ENCODE measurements at places on chromosomes 5 and 9.
A peak's percentile ranks its signal among the peaks of the same experiment; 100 is the strongest.

DNA sequence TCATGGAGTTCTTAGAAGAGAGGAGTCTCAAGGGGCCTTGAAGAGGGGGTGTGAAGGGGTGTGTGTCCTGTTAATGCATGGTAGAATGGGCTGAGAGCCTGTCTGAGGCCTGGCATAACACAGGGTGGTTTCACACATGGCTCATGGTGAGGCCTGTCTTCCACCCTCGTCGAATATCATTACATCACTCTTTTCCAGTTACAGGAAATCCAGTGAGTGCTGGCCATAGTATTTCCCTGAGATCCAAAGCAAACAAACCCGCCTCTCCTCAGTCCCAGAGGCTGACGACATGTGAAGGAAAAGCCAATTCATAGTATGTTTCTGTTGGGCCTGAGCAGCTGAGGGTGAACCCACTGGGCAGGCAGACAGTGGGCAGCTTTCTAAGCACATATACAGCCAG is 159.4 kb upstream of the NR3C1 start:
- no peak for DNase-seq

- peak; percentile 99 for DNase-seq
Measured at GRCh38 chr5:139439013-139439903, at the start of gene DNAJC18. Gene DNAJC18 (minus strand): TSS chr5:139439525. CDS start chr5:139439445, 80 bp downstream.

DNA sequence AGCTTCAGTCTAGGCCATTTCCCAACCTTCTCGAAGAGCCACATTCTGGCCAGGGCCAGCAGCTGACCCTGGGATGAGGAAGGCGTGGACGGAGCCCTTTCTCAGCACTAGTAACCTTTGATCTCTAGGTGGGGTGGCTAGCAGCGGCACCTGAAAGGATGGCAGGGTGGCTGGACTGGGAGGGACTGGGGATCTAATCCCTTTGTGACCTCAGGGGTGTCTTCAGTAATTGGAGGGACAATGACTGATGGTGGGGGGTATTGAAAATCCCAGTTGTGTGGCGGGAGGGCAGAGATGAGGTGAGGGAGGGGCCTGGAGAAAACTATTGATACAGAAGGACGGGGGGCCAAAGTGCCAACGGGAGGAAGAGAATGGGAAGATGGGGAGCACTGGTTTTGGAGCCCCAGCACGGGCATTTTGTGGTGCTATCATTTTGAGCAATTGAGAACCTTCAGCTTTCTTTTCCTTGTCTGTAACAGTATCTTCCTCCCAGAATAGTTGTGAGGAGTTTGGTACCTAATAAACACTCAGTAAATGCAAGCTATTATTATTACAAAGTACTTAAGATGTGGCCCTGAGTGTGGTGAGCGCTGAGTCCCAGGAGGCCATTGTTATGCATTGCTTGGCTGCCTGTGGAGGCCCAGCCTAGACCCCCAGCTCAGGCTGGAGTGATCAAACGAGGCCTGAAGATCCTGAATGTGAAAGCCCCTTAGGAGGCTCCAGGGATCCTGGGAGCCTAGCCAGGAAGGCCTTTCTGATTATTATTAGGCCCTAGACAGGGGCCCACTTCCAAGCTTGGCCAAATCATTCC is 37.3 kb upstream of the UBE2D2 start:
- no peak for DNase-seq

- DNase-seq: no peak
Measured at GRCh38 chr9:136538599-136539426, 7.0 kb downstream of the NOTCH1 start.

GRCh38 chr5:109916481-109917153 is 226.9 kb downstream of the MAN2A1 start:
- no peak for DNase-seq

DNA sequence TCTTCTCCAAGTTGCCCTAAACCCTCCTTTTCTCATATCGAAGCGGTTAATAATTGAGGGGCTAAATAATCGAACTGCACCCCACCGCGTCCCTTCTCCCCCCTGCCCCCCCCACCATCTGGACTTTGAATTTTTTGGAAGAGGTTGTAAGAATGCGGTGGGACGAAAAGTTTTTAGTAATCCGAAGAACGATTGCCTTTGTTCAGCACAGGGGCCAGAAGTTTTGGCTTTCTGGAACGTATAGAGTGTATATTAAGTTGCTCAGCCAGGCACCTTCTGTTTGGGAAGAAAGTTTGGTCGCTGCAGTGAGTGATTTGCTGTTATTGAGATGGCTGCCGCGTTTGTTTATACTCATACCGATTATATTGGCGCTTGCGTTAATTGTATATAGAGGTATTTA is 518 bp downstream of the ERBIN start:
- no peak for DNase-seq

GRCh38 chr5:141992349-141992963 is 20.4 kb downstream of the GNPDA1 start:
- DNase-seq: peak; percentile 58

DNA sequence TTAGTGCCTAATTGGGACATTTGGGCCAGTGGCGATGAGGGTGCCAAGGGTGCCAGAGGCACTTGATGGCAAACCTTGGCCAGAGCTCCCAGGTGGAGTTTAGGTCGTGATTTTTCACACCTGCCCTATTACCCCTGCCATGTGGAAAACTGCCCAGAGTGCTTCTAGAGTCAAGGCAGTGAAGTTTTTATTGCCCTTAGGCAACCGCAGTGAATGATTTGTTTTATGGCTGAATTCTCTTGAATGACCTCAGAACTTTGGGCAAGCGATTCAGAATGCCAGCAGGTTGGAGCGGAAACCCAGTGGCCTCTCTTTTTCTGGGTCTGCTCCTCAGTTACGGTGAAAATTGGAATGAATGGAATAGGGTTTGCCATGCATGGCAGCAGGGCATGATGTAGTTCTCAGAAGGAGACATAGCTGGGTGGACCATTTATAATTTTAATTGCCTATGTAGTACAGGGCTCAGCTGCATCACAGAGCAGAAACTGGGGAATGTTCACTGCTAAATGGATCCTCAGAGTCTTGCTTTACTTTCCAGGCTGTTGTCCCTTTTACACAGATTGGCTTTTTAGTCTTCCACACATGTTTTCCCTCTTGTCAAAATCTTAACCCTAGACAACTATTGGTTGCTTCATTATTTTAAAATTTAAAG is 820.0 kb upstream of the SEMA6A start:
- no peak for DNase-seq

GRCh38 chr9:91071184-91071990 is 269.8 kb downstream of the SYK start:
- DNase-seq: no peak

DNA sequence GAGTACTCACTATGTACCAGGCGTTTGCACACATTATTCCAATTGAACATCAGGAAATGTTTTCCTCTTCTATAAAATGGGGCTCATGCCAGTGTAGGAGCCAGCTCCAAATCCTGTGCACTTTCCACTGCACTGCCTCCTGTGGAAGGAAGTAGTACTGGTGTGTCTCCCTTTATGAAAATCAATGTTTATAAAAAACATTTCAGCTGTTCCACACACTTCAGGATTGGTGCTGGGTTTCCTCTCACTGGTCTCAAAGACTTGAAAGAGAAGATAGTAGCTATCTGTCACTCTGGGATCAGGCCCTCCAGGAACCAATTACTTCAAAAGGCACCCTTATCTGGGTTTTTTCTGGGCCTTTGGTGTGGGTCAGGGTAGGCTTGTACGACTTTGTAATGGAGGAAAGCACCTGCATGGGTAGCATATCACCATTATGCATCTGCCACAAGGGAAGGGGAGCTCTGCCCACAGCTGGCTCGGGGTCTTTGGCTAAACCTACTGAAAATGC is 32.5 kb downstream of the RAB14 start:
- no peak for DNase-seq

GRCh38 chr9:18616976-18617375 is 143.0 kb downstream of the ADAMTSL1 start:
- no peak for DNase-seq

GRCh38 chr9:124513376-124513994 is 6.3 kb upstream of the NR5A1 start:
- no peak for DNase-seq

DNA sequence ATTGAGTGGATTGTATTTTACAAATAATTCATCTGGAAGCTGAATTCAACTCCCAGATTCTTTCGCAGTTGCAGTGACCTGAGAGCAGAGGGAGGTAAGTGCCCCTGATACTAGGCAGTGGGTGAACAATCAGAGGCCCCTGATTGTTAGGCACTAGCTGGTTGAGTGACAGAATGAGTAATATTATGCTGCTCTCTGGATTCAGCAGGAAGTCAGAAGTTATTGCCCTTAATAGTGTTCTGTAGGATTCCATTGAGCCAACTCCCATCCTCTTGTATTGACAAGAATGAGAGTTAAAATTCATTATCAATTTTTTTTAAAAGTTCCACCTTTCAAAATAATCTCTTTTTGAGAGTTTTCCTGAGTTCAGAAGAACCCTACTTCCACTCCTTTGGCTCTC is 301.2 kb downstream of the DTWD2 start:
- DNase-seq: no peak

DNA sequence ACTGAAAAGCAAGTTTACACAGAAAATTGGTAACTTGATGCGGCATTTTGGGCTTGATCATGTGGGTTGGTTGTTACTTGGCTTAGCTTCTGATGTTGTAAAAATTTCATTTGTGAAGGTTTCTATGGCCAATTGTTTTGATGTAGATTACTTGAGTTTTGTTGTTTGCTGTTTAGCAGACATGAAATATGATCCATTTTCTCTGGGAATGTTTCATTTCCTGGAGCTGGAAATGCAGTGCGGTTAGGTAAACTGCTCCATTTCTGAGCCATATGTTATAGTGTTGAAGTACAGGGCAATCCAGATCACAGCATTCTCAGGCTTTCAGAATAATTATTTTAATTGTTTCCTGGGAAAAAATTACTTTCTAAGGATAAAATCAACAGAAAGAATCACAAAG is 396.9 kb downstream of the ENC1 start:
- no peak for DNase-seq

DNA sequence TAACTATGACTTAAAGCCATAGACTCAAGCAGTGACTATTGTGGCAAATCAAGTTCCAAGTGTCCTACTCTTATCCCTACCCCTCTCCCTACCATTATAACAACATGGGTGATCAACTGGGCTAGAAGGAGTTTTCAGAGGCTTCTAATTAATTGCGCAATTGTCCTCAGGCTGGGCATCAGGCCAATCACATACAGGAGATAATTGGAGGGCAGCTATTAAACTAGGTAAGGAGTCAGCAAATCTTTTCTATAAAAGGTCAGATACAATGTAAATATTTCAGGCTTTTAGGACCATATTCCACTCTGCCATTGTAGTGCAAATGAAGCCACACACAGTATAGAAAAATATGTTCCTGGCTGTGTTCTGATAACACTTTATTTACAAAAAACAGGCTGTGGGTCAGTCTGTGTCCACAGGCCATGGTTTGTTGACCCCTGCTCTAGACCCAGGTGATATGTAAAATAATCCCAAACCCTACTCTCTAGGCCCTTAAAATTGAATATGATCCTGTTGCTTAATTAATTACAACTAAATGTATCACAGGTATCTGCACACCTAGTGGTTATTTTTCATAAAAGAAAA is 141.4 kb upstream of the PIK3R1 start:
- DNase-seq: no peak
